RPMI8226 (cell line): ENCODE measurements at places on chromosomes 16 and 17.

DNA sequence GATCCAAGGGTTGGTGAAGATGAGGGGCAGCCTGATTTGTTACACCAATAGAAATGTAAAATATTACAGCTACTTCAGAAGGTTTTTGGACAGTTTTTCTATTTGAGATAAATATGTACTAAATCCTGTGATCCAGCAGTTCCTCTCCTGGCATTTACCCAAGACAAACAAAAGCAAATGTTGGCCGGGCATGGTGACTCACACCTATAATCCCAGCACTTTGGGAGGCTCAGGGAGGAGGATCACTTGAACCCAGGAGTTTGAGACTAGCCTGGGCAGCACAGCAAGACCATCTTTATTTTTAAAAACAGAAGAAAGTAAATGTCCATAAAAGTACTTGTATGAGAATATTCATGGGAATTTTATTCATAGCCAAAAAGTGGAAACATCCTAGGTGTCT, 64.8 kb upstream of the MRC2 start:
- DNase-seq = no peak

DNA sequence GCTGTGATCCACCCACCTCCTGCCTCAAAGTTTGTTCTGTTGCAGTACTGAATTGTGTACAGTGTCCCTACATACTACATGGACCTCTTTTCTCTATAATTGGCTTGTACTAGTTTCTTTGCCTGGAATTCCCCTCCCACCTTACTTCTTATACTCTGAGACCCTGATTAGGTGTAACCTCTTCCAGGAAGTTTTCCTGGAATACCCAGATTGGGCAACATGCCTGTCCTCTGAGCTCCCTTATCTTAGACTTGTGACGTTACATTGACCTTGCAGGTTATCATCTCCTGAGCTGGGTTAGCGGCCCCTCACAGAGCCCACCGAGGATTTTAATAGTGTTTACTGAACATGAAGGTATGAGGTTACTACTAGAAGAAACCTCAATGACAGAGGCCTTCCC, 237.0 kb downstream of the ZNF423 start:
- DNase-seq = no peak

- no peak for DNase-seq
Measured at GRCh38 chr16:50290856-50291255, 24.5 kb downstream of the ADCY7 start.

- DNase-seq = no peak
Measured at GRCh38 chr17:69198238-69198637, 30.4 kb downstream of the ABCA10 start.

- no peak for DNase-seq
Measured at GRCh38 chr17:50887705-50888245, 21.6 kb upstream of the TOB1 start.

GRCh38 chr17:65226227-65226626, 89.1 kb downstream of the RGS9 start:
- DNase-seq = no peak

DNA sequence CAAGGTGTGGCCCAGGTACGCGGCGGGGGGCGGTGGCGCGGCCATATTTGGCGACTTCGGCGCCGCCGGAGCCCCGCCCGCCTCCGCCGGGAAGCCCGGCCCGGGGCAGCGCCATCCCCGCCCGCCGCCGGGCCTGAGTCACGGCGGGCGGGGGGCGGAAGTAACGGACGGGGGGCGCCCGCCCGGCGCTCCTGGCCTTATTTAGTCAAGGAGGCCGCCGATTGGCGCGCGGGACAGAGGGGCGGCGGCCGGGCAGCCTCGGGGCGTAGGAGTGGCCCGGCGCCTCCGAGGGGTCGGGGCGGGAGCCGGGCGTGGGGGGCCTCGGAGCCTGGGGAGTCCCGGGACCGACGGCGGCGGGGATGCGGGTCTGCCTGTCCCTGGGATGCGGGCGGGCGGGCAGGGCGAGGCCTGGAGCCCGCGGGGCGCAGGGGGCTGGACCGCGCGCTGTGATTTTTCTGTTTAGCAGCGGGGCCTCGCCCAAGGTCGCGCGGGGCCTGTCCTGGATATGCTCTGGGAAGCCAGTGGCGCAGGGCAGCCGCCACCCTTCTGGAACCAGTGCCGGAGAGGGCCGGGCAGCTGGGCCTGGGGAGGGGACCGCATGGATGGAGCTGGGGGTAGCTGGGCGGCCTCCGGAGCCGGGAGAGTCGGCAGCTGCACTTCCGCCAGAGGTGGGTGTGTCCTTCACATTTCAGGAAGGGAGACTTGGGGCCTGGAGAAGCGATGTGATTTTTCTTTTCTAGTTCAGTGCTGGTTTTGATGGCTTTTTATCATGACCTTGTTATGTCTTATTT, 2.3 kb upstream of the ACTG1 start:
- peak; percentile 79 for DNase-seq

DNA sequence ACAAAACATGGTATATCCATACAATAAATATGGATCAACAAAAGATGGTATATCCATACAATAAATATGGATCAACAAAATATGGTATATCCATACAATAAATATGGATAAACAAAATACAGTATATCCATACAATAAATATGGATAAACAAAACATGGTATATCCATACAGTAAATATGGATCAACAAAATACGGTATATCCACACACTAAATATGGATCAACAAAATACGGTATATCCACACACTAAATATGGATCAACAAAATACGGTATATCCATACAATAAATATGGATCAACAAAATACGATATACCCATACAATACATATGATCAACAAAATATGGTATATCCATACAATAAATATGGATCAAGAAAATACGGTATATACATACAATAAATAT, 8.1 kb downstream of the METTL16 start:
- DNase-seq = no peak

DNA sequence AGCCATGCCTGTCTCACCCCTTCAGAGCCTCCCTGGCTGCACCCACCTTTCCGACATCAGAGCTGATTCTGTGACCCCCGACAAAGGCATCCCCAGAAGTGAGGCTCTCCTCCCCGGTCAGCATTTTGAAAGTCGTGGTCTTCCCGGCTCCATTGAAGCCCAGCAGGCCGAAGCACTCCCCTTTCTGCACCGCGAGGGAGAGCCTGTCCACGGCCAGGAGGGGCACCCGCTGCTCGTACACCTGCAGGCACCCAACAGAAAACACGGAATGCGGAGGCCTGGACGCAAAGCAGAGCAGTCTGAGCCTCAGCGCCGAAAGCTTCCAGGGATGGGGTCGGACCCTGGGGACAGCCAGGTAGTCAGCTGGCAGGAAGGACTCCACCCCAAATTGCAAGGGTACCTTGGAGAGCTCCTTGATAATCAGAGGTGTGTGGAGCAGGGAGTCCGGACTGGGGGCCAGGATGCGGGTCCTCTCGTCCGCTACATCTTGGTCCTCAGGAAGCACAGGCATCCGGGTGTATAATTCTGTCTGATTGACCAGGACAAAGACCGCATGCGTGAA, 13.1 kb upstream of the RNPS1 start:
- DNase-seq = no peak

DNA sequence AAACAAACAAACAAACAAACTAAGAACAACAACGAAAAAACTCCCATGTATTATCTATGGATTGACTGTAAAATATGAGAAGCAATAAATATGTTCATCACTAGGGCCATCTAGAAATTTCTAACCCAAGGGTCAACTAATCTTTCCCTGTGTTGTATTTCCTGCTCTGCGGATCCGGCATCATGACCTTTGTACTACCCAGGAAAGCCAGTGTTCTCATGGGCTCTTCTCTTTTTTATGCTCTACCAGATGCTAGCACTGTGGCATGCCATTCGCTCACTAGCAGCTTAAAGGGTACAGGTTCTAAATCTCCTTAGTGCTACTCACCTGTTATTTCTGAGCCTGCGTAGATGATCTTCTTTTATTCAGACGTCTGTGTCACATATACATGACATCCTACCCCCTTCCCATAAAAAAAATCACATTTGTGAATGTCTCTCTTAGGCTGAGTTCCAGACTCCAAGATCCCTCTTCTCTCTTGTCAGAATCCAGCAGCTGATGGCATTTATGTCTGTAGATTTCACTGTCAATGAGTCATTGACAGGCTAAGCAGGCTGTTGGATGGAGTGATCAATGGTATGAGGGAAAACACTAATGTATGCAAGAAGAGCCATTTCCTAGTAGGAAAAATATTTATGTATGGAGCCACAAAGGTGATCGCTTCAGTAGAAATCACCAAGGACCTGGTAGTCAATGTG, 100.0 kb downstream of the WWOX start:
- DNase-seq = no peak

GRCh38 chr17:50554201-50554600, 6.3 kb upstream of the CACNA1G start:
- DNase-seq = no peak

DNA sequence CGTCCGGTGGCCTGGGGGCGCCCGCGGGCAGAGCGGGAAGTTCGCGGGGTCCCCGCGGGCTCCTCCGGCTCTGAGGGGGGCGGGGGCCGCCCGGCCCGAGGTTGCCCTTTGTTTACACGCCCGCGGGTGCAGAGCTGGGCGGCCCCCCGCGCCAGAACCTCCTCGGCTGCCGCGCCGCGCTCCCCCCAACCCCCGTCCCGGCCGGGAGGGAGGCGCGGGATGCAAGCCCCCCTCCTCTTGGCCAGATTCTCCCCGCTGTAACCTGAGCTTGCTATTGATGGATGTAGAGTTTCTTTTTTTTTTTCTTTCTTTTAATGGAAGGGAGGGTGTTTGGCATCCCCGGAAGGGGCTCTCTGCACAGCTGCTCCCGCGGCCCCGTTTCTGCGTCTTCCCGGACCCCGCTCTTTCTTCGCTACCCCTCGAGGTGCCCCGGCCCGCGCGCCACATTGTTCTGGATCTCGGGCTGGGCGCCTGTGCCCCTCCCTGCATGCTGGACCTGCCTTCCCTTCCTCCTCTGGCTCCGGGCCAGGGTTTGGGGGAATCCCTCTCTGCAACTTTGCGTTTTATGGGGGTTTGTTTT, 646 bp downstream of the CBX2 start:
- DNase-seq = peak; percentile 67

DNA sequence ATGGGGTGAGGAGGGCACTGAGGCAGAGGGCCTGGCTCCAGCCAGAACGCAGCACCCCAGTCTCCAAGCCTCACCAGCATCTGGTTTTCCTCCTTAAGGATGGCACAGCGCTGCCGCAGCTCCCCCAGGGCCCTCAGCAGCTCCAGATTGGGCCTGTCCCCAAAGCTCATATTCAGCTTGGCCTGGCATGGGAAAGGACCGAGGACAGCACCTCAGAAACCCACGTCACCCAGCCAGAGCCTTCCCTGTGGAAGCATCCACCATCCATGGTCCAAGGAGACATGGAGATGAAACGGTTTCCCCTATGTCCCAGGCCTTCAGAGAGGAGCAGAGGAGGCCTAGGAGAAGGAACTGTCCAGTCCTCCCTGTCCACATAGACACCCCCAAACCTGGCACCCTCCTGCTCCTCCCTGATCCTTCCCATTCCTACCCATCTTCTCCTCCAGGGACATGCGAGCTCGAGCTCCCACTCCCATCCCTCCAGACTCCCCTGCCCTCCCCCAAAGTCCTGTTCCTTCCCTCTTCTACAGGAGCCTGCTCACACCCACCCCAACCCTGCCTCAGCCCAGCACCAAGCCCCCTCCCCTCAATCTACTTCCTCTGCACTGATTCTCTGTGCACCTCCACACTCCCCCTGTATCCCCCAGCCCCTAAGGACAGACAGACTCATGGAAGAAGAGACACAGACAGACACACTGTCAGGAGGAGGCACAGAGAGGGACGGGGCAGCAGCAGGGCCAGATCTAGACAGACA, 1.8 kb downstream of the TSPOAP1 start:
- no peak for DNase-seq

DNA sequence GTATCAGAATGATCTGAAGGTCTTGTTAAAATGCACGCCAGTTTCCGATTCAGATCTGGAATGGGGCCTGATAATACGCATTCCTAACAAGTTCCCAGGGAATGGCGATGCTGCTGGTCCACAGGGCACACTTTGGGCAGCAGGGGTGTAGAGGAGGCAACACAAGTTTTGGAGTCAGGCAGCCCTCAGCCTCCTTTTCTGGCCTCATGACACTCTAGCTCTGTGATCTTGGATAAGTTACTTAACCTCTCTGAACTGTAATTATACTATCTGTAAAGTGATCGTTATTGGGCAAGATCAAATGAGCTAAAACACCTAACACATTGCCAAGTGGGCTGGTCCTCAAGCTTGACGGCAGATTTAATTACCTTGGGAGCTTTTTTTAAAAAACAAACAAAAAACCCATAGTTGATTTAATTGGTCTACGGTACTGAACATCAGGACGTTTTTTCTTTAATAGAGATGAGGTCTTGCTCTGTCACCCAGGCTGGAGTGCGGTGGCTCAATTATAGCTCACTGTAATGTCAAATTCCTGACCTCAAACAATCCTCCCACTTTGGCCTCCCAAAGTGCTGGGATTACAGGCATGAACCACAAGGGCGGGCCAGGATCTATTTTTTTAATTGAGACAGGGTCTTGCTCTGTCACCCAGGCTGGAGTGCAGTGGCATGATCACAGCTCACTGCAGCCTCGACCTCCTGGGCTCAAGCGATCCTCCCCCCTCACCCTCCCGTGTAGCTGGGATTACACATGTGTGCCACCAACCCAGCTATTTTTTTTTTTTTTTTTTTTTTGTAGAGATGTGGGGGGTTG, 10.0 kb upstream of the MRPS23 start:
- no peak for DNase-seq

GRCh38 chr17:80695979-80696378, 151.3 kb downstream of the RPTOR start:
- DNase-seq = no peak

- peak; percentile 17 for DNase-seq
Measured at GRCh38 chr16:54373534-54374520, 87.2 kb upstream of the IRX3 start.

GRCh38 chr16:53502331-53503269, at the start of gene AKTIP:
Gene AKTIP (minus strand): TSS chr16:53503209. CDS start chr16:53500259, 2,950 bp downstream.
- peak; percentile 85 for DNase-seq

DNA sequence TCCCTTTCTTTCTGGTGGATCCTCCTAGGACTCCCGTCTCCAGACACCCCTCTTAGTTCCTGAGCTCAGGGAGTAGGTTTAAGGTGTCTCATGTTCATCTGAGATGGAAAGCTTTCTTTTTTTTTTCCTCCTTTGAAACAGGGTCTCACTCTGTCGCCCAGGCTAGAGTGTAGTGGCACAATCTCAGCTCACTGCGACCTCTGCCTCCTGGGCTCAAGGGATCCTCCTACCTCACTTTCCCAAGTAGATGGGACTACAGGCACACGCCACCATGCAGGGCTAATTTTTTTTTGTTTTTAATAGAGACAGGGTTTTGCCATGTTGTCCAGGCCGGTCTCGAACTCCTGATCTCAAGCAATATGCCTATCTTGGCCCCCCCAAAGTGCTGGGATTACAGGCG, 3.6 kb upstream of the GSE1 start:
- no peak for DNase-seq
